ENCODE measurements at places on chromosomes 4 and X. TPM values are rescaled to one million over a fixed set of nuclear protein-coding genes. Genes with fewer than 3 reads are reported as not detected.

The ADH1B gene
- 669 TPM for total RNA-seq

GRCh38 chr4:158610790-158611189 lies 60.9 kb downstream of the C4orf46 start:
- H3K4me3 ChIP-seq = no peak overlapping the region
- no peaks in the 10 kb centered on the region for H3K27me3 ChIP-seq
- no peaks in the 10 kb centered on the region for H3K36me3 ChIP-seq
- no peak overlapping the region for H3K27ac ChIP-seq
- no peak for DNase-seq

GRCh38 chr4:26173619-26174018 lies 147.2 kb upstream of the RBPJ start:
- peaks cover 10% of the 10 kb centered on the region for H3K4me1 ChIP-seq
- H3K27ac ChIP-seq = no peak overlapping the region
- H3K4me3 ChIP-seq = no peak overlapping the region

The LANCL3 gene
- total RNA-seq = 1.5 TPM

GRCh38 chr4:42280327-42281095 lies 116.8 kb upstream of the SHISA3 start:
- peaks cover 11% of the 10 kb centered on the region for H3K4me1 ChIP-seq
- H3K27me3 ChIP-seq = no peaks in the 10 kb centered on the region

DNA sequence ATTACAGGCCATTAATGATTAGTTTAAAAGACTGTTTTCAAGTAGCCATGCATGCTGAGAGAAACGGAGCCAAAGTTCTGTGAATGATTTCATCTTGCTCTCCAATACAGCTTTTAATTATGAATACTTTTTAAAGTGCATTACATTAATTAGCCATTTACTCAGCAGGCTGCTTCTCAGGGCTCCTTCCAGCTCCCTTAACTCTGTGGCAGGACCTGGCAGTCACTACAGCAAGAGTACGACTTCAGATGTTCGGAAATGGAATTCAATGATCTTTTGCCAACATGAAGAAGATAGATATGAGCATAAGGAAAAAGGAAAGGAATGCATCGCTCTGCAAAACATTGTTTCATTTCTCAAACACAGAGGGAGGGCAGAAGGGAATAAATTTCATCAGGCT lies 987.2 kb downstream of the PDHA2 start:
- no peak for DNase-seq
- no peak overlapping the region for H3K4me3 ChIP-seq
- H3K36me3 ChIP-seq = no peaks in the 10 kb centered on the region
- H3K27ac ChIP-seq = no peak overlapping the region
- H3K4me1 ChIP-seq = peaks cover 5% of the 10 kb centered on the region

Data from esophagus muscularis mucosa (tissue), 4 donors.